Osteoblast (primary cell): ENCODE measurements at places on chromosomes 12 and 14. TPM values are rescaled to one million over a fixed set of nuclear protein-coding genes. Genes with fewer than 3 reads are reported as not detected.

The RILPL2 gene
- 5.1 and 5.3 TPM in 2 replicates for total RNA-seq

The PPP2R5E gene
- 25.6 and 29.3 TPM in 2 replicates for total RNA-seq

The SPSB2 gene
- 11.5 and 11.9 TPM in 2 replicates for total RNA-seq

DNA sequence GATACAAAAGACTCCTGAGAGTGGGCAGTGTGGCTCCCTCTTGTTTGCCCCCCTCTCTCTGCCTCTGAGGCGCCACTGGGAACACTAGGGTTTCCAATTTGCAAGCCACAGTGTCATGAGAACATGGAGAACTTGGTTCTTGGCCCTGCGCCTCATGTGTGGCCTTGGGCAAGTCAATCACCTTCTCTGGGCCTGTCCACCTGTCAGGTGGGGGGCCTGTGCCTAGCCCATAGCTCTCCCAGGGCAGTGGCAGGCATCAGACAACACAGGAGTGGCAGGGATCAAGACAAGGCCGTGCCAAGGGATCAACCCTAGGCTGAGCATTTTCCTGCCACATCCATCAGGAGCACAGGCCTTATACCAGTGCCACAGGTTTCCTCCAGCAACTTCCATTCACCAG is 185.3 kb downstream of the CALM1 start:
- DNase-seq, result peak; percentile 55
- H3K27me3 ChIP-seq, result no peaks in the 10 kb centered on the region
- no peaks in the 10 kb centered on the region for H3K36me3 ChIP-seq
- no peak overlapping the region for H3K4me3 ChIP-seq

DNA sequence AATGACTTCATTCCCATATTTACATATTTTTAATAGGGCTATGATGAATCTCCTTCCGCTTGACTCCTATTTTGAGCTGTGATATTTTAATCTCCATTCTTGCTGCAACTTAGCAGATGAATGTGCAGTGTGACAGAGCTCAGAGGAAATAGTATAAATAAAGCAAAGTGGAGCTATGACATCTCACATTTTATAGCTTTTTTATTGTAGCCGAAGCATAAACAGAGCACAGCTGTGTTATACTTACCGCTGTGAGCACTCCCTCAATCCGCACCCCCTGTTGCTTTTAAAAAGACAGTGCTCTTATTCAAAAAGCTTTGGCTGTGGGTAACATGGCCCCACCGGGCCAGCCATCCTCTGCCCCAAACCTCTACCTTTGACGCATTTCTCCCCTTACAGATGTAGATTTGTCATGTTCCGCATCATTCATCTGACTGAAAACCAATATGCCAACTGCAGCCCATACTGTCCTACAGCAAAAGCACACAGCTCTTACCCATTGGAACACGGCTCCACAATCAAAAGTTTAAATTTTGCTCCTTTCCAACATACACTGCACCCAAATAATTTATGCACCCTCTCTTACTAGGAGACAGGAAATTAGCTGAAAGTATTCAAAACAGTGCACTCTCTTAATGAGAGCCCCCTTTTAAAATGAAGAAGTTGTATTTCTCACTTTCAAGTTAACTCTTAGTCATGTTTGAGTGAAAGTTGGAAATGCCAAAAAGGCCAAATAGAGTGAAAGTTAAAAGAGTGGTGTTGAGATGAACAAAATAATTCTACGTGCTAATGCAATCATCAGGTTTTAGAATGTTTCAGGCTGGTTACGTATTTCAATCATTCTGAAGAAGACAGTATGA is 429.3 kb upstream of the SOX5 start:
- no peaks in the 10 kb centered on the region for H3K27me3 ChIP-seq
- no peak for DNase-seq
- no peaks in the 10 kb centered on the region for H3K36me3 ChIP-seq
- no peak overlapping the region for H3K4me3 ChIP-seq
- H3K4me1 ChIP-seq, result no peaks in the 10 kb centered on the region

- no peak overlapping the region for H3K4me3 ChIP-seq
- H3K36me3 ChIP-seq, result no peaks in the 10 kb centered on the region
- H3K4me1 ChIP-seq, result peaks cover 5% of the 10 kb centered on the region
- no peak overlapping the region for H3K27ac ChIP-seq
- no peak for DNase-seq
- no peaks in the 10 kb centered on the region for H3K27me3 ChIP-seq
These were observed 2.9 kb downstream of the RDH12 start for GRCh38 chr14:67704484-67705089.

DNA sequence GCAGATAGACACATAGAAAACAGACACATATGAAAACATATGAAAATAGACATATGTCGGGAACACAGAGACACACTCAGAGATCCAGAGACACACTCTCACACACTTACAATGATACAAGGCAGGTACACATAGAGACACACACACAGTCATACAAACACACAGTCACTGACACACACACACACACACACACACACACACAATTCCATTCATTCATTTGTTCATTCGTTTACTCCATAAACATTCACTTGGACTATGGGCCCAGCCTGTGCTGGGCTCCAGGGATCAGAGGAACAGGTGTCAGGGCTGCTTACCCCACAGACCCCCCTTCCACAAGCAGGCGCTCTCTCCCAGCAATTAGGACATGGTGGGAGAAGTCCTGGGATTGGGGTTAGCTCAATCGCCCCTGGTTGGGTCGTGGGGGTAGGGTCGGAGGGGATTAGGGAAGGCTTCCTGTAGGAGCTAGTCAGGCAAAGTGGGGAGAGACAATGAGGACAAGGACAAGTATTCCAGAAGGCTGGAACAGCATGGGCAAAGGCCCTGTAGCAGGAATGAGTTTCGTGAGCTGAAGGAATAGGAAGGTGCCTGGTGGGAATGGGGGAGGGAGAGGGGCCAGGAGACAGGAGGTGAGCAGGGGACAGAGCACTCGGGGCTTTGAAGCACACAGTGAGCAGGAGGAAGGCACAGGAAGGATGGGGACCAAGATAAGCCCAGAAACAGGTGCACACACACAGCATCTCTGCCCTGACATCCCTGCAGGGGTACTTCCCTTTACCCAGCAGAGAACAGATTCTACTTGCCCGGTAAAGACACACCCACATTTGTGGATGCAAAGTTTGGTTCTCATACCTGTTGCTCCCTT is 6.5 kb downstream of the RASAL1 start:
- DNase-seq, result peak; percentile 64
- H3K4me1 ChIP-seq, result no peaks in the 10 kb centered on the region
